Stimulated activated CD8-positive, alpha-beta memory T cell treated with anti-CD3 and anti-CD28 coated beads, Interleukin-2, amount 100 ng/mL, for 1 hour (primary cell): ENCODE measurements at places on chromosomes 6 and 20.

DNA sequence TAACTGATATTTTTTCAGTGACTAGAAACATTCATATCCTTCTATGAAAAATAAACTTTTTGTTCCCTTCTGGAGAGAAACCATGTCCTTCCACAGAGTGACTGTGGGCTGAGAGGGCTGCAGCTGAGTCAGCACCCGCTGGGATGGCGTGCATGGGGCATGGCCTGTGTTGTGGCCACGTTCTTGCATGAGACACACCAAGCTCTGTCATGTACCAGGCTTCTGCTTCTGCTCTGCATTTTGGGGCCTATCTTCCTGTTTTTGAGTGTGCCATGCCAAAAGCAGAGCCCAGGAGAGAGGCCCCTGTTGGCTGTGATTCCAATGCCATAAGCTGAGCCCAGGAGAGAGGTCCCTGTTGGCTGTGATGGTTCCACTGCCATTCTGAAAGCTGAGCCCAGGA is 10.8 kb downstream of the APMAP start:
- DNase-seq: no peak

GRCh38 chr6:7922596-7922995 is 12.0 kb upstream of the TXNDC5 start:
- DNase-seq: no peak

DNA sequence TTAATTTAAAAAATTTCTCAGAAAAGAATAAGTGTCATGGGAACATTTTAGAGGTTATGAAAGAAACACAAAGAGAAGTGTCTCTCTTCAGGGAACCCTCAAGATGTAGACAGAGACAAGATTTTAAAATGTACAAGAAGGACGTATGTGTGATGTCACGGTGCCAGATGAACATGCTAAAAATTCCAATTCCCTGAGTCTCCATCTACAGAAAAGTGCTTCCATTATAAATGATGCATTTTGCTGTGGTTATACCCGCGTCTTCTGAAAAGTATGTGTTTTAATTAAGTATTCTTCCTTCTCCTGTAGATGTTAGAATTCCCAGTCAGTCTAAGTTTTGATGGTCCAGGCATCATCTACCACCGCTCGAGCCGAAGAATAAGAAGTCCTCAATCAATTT is 489.1 kb downstream of the PREX1 start:
- DNase-seq: no peak

DNA sequence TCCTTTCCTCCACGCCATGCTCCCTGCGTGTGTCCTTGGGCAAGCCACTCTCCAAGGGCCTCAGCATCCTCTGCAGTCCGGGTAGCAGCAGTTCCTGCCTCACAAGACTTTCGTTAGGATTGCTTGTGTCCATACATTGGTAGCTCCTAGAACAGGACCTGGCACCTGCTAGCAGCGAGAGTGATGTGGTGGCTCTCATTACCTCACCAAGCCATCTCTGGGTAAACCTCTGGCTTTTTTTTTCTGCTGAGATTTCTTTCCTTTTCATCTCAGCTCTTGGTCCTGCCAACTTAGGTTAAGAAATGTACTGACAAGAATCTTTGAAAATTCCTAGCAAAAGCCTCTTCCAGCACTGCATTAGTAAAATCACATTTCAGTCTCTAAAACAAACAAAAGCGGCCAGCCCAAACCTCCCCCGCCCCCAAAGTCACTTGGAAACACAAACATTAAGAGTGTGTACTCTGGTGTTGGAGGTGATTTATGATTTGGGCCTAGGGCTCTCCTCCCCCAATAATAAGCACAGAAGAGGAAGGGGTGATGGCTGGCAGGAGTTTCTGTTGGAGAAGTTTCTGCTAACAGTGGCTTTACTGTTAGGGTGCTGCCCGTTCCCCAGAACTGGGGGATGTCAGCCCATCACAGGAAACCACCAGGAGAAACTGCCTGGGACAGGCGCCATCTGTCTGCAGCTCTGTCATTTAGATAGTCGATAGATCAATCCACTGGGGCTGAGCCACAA is 199.2 kb downstream of the CD83 start:
- DNase-seq: no peak

GRCh38 chr20:45361793-45362192 is 1.2 kb upstream of the SYS1 start:
- no peak for DNase-seq

DNA sequence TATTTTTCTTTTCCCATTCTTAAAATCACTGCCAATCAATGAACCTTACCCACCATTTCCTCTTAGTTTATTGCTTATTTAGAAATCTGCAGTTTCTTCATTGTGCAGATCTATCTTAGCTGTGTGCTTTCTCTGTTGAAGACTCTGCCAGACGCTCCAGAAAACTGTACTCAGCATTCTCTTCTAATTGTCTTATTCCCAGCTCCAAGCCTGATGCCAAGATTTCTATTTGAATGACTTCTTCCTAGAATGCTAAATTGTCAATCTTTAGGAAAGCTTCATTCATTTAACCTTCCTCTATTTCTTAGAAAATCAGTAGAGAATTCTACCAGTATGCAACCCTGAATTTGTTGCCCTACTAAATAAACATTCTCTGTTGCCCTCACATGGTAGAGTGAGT is 308.9 kb downstream of the KHDRBS2 start:
- DNase-seq: no peak

DNA sequence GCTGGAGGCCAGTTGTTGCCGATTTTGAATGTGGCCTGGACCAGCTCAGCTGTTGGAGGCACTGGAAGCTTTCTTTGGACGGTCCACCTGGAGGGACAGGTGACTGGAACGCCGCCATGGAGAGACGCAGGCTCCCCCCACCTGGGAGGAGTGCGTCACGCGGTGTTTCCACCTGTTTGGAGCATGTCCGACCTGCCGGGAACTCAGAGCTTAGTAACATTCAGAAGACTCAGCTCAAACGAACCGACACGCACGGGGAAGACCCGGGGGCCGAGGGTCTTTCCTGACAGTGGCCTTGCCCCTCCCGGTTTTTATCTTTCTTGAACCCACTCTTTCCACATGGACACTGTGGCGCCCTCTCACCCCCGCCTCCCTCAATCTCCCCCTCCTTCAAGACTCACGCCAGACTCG is 141.6 kb downstream of the SMOC2 start:
- no peak for DNase-seq

DNA sequence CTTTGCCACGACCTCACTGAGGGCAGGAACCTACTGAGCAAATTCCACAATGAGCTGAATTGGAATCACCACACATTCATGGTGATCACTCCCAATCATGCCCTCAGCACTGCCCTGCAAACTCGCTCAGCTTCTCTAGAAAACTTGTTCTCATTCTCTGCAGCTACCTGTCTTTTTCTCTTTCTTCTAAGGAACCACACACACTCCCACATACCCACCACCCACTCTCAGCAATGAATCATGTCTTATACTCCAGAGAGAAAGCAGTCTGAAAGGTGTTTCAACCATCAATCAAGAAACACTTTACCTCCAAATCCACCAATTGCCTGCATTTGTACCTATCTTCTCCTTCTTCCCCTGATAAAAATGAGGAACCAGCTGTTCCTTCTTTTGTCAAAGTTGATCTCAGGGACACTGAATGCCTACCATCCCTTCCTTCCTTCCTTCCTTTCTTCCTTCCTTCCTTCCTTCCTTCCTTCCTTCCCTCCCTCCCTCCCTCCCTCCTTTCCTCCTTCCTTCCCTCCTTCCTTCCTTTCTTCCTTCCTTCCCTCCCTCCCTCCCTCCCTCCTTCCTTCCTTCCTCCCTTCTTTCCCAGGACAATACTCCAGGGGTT is 84.6 kb upstream of the SGK1 start:
- no peak for DNase-seq

DNA sequence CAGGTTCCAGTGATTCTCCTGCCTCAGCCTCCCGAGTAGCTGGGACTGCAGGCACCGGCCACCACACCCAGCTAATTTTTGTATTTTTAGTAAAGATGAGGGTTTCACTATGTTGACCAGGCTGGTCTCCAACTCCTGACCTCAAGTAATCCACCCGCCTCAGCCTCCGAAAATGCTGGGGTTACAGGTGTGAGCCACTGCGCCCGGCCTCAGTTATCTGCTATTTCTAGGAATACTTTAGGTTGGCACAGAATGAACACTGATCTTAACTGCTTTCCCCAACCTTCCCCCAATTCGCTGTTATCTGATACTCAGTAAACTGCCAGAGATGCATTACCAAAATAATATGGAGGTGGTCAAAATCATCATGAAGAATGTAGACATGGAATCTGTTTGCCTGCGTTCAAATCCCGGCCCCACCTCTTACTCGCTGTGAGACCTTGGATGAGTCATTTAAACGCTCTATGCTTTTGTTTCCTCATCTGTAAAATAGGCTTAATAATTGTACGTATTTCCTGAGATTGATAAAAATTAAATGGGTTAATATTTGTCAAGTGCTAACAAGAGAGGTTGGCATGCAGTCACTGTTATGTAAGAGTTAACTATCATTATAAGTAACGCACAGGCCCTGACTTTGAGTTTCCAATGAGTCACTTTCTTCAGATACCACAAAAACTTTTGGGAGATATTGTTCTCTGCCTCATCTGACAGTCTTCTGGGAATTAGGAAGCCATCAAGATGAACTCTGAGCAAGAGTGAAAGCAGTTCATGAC is 44.5 kb upstream of the NCOA3 start:
- no peak for DNase-seq

DNA sequence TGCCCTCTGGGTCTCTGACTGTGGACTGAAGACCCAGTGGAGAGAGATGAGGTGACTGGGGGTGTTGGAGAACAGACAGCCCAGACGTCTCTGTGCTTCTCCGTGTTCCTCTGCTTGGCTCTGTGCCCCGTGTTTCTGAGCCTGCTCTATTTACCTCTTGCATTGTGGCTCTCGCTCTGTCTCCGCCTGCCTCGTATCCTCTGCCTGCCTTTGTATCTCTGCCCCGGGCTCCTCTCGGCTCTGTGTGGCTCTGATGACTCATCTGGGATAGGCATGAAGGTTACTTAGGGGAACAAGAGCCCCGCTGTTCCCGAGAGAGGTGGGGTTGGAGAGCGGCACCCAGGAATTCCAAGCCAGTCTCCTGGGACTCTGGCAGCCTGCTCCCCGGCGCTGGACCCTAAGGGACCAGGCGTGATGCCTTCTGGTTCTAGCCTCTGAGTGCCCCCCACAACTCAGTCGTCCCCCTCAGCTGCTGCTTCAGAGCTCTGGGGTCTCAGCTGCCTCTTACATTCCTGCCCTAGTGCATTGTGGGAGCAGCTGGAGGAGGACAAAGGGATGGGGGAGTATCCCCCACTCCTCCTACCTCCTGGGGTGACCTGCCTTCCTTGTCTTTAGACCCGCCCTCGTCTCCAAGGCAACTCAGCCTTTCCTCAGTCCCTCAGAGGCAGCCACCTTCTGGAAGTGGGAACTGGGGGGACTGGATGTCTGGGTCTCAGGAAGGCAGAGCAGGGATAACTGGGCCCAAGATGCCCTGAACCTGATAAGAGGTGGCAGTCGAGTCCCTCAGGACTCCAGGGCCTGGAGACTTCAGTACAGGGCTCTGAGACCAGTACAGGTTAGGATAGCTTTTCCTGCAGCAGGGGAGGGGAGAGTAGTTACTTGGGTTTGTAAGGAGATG is 1.9 kb downstream of the DDR1 start:
- DNase-seq: no peak

GRCh38 chr20:46283426-46284039 is 24.8 kb downstream of the CDH22 start:
- DNase-seq: no peak

DNA sequence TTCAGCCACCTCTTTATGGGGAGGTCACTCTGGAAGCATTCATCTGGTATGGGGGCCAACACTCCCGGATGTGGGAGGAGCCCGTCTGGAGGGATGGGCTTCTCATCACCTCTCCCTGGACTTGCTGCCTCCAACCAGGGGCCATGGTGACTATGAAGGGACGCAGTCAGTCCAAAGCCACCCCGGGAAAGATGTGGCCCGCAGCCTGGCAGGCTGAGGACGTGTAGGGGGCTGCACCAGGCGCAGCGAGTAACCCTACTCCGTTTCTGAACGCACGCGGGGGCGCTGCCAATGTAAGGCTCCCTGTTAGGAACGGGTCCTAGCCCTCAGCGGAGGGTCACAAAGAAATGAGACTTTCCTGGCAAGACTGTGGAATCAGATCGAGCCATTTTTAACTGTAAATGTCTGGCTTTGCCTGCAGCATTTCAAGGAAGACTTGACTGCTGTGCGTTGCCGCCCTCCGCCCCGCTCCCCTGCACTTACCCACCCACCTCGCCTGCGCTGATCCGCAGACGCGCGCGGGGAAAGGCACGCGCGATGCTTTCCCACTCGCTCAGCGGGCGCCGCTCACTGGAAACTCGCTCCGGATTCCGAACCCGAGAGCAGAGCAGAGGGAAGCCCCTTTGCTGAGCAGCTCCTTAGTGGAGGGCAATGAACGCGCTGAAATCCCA is 55.1 kb downstream of the IL20RA start:
- DNase-seq: no peak

- no peak for DNase-seq
These were observed 931 bp downstream of the UFL1 start for GRCh38 chr6:96522465-96523009.

DNA sequence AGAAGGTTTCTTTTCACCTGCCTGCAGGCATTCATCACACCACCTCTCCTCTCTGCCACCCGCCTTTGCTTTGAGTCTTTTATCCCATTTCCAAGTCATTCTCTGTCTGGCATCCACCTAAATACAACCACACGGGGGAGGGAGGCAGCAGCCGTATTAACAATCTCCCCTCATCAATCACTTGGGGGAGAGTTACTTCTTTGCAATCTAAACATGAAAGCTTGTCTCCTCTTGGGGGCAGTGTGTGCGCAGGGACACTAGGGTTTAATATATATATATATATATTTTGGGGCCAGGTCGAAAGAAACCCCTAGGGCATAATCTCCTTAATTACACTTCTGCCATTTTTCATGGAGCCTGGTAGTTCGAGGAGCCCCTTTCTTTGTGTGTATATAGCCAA is 214.5 kb downstream of the TSHZ2 start:
- no peak for DNase-seq

GRCh38 chr6:54856129-54856528 is 9.6 kb downstream of the FAM83B start:
- DNase-seq: no peak

GRCh38 chr6:167917551-167918154 is 79.8 kb upstream of the KIF25 start:
- no peak for DNase-seq

- DNase-seq: no peak
These were observed 6.1 kb downstream of the DACT2 start for GRCh38 chr6:168313431-168314011.

DNA sequence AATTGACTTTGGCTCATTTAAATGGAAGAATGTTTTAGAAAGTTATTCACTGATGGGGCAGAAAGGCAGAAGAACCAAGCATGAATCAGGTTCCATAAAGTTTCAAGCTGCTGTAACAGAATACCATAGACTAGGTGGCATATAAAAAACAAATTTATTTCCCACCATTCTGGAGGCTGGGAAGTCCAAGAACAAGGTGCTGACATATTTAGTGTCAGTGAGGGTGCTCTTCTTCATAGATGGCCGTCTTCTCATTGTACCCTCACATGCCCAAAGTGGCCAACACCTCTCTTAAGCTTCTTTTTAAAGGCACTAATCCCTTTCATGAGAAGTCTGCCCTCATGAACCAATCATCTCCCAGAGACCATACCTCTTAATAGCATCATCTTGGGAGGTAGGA is 560.2 kb upstream of the FLRT3 start:
- no peak for DNase-seq

- no peak for DNase-seq
These were observed 44.9 kb downstream of the KCTD20 start for GRCh38 chr6:36487698-36488097.
